T-helper 17 cell (primary cell): ENCODE measurements at places on chromosomes 3 and 15.
A peak's percentile ranks its signal among the peaks of the same experiment; 100 is the strongest.

DNA sequence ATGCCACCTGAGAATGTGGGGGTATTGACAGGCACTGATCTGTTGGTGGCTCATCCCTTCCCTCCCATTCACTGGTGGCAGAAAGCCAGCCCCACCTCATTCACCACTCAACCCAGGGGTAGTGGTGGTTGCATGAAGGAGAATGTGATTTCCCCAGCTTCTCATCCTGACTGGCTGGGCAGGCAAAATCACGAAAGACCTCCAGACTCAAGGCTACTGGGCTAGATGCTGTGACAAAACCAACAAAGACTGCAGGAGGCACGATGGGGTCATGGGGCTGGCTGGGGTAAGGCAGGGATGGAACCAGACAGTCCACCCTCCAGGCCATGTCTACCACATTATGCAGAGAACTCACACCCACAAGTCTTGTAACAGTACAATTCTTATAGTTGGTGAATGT lies 33.9 kb downstream of the FSTL1 start:
- no peak for DNase-seq

GRCh38 chr3:99084826-99085225 lies 183.3 kb upstream of the DCBLD2 start:
- no peak for DNase-seq

DNA sequence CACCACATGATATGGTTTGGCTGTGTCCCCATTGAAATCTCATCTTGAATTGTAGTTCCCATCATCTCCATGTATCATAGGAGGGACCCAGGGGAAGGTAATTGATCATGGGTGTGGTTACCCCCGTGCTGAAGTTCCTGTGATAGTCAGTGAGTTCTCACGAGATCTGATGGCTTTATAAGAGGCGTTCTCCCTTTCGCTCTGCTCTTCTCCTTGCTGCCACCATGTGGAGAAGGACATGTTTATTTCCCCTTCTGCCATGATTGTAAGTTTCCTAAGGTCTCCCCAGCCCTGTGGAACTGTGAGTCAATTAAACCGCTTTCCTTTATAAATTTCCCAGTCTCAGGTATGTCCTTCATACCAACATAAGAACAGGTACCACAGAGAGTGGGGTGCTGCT lies 21.9 kb downstream of the OSTN start:
- no peak for DNase-seq

DNA sequence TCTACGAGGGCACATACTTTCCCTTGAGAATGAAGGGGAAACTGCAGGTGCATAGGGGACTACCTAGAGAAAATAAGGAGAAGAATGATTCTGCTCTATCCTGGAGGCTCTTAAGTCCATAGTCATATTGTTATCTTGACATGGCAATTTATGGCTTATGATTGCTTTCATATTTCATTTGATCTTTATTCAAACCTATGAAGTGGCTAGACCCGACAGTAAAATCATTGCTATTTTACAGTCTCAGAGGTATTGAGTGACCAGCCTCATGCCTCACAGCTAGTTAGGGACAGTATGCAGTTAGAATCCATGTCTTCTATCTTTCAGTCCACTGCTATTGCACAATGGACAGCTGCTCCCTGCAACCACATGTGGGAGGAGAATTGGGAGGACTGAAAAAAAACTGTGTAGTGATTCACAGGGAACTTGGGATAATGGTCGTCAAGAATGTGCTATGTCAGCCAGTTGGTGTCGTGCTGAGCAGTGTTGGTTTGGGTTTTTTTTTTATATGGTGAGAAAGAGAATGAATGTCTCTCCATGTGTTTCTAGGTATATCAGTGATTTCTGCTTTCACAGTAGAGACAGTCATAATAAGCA lies 63.2 kb upstream of the SPPL2A start:
- DNase-seq = no peak

GRCh38 chr3:179036626-179037300 lies 34.8 kb downstream of the ZMAT3 start:
- no peak for DNase-seq

DNA sequence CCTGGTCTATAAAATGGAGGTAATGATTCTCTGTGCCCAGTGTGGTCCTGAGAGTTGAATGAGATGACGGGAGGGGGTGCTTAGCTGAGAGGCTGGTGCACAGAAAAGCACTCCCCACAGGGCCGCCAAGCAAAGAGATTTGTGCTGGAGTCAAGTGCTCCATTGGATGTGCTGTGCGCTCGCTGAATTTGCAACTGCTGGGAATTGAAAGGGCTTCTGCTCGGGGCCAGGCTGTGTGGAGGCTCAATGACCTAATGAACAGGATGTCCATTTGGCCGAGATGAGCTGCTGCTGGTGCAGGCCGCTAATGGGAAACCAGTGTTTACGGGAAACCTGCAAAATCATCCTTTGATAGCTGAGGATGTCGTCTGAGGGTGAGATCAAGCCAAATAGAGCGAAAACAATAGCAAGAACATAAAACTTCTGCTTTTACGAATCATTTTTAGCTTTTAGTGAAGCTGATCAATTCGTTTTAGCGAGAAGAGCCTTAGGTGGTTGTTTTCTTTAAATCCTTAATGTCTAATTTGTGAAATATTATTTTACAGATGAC lies 211.7 kb downstream of the GABRG3 start:
- no peak for DNase-seq

- DNase-seq = no peak
These were observed 53.5 kb downstream of the CPNE4 start for GRCh38 chr3:131981323-131981722.

DNA sequence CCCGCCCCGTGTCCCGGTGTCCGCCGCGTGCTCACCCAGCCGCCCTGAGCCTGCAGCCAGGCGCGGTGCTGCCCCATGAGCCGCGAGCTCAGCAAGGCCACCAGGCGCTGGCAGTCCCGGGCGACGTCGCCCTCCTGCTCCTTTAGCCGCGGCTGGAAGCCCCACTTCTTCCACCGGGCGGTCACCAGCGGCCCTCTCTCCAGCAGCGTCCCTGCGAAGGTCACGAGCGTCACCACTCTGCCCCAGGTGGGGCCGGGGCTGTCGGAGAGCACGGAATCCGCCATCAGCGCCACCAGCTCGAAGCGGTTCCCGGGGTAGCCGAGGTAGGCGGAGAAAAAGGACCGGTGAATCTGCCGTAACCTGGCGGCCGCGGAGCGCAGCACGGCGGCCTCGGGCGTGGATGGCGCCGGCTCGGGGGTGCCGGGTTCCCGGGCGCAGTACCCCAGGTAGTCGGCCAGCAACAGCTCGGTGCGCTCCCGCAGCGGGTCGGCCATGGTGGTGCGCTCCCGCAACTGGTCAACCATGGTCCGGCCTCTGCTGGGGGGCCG lies 298 bp downstream of the BCL2L10 start:
- DNase-seq = peak; percentile 17

DNA sequence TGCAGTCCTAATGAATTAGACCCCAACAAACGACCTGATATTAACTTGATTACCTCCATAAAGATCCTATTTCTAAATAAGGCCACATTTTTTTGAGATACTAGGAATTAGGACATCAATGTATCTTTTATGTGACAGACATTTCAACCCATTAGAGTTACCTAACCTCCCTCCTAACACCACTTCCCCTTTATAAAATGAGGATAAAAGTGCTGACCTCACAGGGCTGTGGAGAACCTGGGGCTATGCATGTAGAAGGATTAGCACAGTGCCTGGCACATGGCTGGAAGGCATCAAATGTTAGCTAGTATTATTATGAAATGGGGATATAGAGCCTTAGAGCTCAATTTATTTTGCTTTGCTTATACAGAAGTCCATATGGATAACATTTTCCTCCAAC lies 53.5 kb upstream of the LRRN1 start:
- DNase-seq = no peak

DNA sequence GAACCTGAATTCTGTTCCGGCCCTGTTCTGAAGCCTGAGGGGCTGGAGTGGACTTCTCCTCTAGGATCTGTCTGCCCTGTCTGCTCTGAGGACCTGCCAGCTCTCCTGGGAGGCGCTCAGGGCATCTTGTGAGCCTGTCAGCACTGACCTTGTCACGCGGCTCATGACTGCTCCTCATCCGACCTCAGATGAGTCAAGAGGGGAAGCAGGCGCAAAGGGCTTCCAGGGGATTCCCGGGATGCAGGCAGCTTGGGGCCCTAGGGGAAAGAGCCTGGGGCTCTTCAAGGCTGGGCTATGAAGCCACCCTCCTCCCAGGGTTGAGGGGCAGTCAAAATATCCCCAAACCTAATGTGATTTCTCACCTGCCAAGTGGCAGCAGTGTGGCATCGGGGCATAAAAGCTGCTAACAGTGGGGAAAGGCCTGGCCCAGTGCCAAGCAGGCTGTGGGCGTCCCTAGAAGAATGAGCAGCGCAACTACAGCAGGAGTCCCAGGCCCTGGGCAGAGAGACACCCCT lies 27.6 kb upstream of the ANKDD1A start:
- DNase-seq = peak; percentile 51

GRCh38 chr15:52682781-52683180 lies 3.6 kb upstream of the ATOSA start:
- no peak for DNase-seq

GRCh38 chr3:177110895-177111294 lies 86.4 kb downstream of the TBL1XR1 start:
- no peak for DNase-seq

- DNase-seq = no peak
These were observed 58.3 kb downstream of the LRIG1 start for GRCh38 chr3:66442254-66443117.

DNA sequence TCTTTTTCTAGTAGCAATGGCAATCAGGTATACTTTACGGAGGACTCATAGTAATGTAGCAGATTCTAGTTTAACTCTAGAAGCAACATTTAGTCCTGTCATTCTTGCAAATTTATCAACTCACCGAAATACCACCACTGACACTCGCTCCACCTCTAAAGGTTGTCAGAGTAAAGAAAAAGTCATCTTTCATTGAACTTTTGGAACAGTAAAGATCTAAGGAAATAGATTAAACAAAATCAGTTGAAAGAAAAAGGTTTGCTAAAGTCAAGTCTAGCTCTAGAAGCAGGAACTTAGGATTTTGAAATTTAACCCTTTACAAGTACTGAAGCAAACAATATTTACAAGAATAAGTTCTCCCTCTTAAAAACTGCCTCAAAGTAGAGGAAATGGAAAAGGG lies 8.7 kb downstream of the ATP8B4 start:
- no peak for DNase-seq

DNA sequence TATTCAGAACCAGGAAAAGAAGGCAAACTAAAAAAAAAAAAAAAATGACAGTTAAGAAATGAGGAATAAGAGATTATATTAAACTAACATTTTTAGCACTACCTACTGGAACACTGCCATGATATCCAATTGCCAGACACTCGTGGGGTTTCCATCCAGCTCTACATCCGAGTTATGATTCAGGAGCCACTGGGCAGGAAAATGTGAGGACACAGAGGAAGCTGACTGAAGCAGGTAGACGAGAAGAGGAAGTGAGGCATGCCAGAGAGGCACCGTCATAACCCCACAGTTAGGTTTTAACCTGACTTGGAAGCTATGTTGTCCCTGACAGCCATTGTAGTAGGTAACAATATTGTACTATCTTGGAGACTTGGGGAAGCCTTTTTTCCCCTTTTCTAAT lies 495.0 kb downstream of the NLGN1 start:
- DNase-seq = no peak

- DNase-seq = no peak
These were observed 43.9 kb downstream of the ONECUT1 start for GRCh38 chr15:52746162-52746757.

DNA sequence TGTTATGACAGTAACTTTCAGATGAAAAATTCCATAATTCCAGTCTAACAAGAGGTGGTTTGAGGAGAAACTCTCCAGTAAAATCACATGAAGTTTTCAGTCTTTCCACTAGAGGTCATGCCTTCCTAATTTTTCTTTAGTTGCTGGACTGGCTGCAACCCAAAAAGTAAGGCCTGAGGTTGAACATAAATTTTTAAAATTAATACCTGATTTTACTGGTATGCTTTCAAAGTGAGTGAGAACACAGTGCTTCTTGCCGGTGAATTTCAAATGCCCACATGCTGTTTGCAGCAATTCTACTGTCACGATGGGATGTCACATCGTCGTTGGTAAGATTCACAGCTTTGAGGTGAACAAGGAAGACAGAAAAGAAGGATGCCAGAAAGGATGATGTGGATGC lies 89.0 kb upstream of the FGF12 start:
- no peak for DNase-seq

DNA sequence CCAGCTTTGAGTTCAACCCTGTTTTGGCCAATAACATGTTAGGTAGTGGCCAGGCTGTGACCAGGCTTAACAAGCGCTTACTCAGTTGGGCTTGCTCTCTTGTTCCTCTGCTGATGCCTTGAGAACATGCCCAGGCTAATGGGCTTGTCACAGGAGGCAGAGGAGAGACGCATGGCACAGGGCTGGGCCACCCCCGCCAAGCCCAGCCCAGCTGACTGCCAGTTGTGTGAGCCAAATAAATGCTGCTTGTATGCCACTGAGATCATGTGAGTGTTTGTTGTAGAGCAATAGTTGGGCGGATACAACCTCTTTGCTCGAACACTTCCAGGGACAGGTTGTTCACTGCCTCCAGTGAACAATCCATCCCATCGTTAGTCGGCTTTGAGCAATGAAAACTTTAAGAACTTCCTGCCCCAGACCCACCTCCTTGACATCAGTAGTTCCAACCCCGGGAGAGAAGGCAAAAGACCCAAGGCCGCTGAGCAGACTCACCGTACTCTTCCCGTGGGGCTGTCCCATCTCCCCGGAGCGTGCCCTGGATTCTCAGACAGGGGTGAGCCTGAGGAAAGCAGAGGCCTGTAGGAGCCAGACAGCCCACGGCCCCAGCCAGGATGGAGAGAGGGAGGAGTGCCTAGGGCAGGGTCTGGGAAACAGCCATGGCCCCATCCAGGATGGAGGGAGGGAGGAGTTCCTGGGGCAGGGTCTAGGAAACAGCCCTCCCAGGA lies 4.1 kb downstream of the PLA2G4F start:
- no peak for DNase-seq

DNA sequence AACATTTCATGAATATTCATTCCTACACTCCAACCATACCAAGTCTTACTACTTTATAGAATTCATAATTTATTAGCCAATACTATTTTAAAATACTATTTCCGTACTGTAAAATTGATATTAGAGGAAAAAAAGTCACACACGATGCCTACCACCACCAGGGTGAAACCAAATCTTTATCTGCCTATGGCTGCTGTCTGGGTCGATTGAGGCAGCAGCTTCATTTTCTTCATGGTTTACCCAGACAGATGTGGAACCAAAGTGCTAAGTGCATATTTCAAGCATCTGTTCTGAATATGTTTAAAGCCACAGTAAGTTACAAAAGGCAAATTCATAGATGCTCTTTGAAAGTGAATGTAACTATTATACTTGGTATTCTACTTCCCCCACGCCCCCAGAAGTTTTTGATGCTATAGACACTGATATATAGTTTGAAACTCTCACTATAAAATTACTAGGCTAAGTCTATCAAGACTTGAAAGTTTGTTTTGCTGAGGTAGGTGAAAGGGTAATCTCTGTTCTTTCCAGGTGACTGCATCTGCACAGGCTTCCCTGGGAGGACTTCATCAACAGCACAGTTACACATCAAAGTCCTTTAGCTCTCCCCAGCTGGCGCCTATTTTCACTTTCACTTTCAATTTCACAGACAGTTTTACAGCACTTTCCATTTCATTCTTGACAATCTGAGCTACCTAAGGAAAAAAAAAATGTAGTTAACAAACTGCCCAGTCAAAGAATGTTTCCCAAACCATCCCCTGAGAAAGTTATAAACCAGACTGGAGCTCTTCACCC lies 113.9 kb downstream of the POLQ start:
- DNase-seq = no peak
